ENCODE measurements at places on chromosomes 6 and 20.

DNA sequence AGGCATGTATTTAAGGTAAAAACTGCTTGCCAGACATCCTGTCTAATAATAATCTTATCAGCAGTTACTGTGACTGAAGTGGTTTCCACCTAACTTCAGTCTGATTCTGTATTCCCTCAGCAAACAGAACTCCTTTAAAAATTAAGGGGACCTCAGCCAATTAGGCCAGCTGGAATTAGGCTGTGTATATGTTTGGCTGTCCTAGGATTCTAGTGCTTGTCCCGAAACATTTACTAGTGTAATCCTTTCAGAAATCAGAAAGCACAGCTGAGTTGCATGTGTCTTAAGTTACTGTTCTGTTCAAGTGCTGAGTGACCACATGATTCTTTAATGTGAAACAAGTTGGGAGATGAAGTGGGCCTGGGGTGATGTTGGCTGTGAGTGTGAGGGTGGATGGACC lies 120.9 kb upstream of the SUPT3H start:
- no peak for DNase-seq

- DNase-seq = no peak
Observed at GRCh38 chr6:35179901-35180535, 33.7 kb upstream of the SCUBE3 start.

- DNase-seq = no peak
Observed at GRCh38 chr6:107409942-107410341, 49.4 kb downstream of the PDSS2 start.

GRCh38 chr6:51618563-51618962 lies 468.9 kb downstream of the PKHD1 start:
- DNase-seq = no peak

- DNase-seq = no peak
Observed at GRCh38 chr6:14751645-14752175, 494.2 kb upstream of the JARID2 start.

DNA sequence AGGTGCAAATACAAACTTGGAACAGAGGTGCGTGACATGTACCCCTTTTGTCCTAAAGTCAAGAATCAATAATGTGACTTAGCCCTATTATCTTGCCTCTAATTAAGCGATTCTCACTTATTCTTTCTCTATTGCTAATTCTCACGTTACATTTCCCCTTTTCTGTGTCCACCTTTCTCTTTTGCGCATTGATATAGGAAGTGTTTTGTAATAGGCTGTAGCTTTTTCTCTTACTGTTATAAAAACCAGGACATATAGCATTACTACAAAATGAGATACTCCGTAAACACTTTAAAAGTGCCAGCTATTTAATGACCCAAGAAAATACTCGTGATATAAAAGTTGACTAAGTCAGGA lies 669 bp upstream of the TMEM30A start:
- no peak for DNase-seq

DNA sequence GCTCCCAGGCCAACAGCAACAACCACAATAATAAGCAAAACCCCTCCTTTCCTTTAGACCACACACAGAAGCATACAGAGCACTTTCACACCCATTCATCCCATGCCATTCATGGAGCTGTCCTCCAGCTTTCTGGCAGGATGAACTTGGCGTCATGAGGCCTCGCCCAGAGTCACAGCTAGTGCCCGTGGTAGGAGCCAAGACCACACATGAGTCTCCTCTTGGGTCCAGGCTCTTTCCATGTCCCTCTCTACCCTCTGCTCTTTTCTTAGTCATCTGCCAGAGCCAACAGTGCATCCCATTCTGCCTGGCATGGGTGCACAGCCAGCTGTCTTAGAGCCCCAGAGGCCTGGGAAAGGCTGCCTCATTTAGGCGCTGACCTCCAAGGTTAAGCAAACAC lies 1.8 kb upstream of the TGM3 start:
- no peak for DNase-seq

GRCh38 chr20:13068336-13068735 lies 59.6 kb downstream of the SPTLC3 start:
- DNase-seq = no peak

DNA sequence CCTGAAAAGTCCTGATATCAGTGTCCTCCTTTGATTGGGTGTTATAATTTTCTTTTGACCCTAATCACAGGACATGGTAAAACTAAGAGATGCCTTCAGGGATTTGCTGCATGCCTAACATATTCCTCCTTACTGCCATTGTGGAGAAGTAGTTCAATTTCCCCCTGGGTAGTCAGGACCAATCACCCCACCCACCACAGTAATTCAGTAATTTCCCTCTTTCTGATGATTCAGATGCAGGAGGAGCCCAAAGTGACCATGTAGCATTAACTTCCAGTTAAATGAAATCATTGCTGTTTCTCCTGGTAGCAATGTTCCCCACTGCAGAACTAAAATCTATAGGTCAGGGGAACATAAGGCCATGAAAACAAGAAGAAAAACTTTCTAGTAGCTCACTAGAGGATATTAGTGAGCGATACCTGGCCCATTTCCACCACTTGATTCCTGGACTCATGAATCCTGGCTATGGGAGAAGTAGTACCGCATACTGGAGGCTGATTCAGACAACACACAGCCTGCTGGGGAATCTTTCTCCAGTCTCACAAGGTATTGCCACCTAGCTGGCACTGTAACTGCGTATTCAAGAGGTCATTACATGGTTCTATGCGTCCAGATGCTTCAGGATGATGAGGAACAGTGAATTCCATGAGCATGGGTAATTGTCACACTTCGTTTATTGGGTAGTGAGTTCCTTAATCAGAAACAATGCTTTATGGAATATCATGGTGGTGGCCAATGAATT lies 561.2 kb downstream of the HAO1 start:
- no peak for DNase-seq

DNA sequence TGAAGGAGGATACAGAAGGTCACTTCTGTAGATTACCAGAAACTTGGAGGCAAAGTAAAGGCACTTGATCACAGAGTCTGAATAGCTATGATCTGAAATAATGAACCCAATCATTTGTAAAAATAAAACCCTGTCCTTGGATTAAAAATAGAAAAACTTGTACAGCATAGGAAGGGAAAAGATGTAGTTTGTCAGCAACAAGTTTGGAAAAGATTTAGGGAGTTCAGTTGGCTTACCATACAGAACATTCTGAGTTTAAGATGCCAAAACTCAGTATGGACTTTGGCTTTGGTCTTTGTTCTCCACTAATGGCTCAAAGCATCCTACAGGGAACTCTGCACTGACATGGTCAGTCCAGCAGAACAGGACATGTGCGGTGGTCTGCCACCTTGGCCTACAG lies 240.6 kb downstream of the BCKDHB start:
- DNase-seq = no peak

GRCh38 chr6:110054664-110055386 lies 76.7 kb downstream of the GPR6 start:
- no peak for DNase-seq

- DNase-seq = no peak
Observed at GRCh38 chr20:59816146-59816738, 117.2 kb downstream of the SYCP2 start.

GRCh38 chr6:27736686-27737085 lies 175.5 kb downstream of the OR2B2 start:
- no peak for DNase-seq

GRCh38 chr20:44006578-44006977 lies 91.9 kb downstream of the TOX2 start:
- DNase-seq = no peak

DNA sequence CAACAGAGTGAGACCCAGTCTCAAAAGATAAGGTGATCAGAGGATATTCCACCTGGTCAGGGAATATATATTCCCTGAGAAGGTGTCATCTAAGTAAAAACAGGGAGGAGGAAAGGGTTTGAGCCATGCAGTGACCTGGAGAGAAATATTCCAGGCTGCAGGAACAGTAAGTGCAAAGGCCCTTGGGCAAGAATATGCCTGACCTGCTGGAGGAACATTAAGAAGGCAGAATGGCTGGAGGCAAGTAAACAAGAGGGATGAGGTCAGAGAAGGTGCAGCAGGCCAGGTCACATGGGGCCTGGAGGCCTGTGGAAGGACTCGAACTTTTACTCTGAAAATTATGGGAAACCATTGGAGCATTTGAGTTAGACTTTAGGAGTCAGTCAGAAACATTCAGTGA lies 6.7 kb downstream of the DEF6 start:
- no peak for DNase-seq

- no peak for DNase-seq
Observed at GRCh38 chr6:153145591-153145990, 14.5 kb upstream of the RGS17 start.

GRCh38 chr20:58889798-58890517 lies 37.4 kb downstream of the GNAS start:
- no peak for DNase-seq

DNA sequence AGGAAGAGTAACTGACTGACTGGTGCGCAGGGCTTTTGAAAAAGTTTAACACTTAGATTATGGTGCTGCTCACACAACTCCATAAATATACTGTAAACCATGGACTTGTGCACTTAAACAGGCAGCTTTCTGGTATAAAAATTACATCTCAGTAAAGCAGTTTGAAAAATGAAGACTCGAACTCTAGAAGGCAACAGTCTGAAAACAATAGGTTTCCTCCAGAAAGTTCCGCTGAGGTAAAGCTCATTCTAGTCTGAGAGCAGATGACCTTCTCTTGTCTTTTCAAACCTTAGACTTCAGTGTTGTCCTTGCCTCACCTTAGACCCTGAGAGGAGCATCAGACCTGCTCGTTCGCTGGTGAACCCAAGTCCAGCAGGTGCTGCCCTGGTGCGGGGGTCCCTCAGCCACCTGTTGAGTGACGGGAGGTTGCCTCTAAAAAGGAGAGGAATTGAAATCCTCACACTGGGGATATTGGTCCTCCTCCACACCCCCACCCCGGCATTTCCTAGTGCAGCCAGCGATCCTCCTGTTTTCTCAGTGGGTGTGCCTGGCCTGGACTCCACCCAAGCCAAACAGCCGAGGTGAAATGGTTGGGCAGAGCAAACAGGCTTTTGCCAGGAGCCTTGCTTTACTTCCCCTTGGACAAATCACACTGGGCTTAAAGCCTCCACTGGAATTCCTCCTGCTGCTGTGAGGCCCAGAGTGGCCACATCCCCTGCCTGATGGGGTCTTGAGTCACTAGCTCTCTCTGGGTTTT lies 14.7 kb upstream of the PYGB start:
- no peak for DNase-seq
